ENCODE measurements at places on chromosomes 7 and 10. TPM values are rescaled to one million over a fixed set of nuclear protein-coding genes. Genes with fewer than 3 reads are reported as not detected.

Gene NKX2-3
- not detected for total RNA-seq

Gene KCNH2
- 1.6 TPM for total RNA-seq

Gene NEUROD6
- not detected for total RNA-seq

DNA sequence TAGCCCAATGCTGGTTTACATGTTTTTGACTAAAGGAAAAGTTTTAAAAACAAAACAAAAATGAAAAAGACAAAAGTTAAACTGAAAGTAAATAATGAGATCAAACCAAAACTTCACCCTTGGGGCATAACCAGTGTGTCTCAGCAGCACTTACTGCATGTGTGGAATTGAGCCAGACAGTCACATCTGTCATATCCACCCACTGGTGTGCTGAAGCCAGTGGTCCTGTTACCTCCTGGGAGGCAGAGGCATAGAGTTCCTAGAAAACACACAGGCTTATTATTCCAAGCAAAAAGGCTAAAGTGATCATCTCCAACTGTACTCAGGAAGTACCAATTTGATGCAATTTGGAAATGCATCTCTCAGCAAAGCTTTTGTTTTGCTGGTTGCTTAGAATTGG is 40.4 kb downstream of the ASAH2 start:
- DNase-seq: no peak

DNA sequence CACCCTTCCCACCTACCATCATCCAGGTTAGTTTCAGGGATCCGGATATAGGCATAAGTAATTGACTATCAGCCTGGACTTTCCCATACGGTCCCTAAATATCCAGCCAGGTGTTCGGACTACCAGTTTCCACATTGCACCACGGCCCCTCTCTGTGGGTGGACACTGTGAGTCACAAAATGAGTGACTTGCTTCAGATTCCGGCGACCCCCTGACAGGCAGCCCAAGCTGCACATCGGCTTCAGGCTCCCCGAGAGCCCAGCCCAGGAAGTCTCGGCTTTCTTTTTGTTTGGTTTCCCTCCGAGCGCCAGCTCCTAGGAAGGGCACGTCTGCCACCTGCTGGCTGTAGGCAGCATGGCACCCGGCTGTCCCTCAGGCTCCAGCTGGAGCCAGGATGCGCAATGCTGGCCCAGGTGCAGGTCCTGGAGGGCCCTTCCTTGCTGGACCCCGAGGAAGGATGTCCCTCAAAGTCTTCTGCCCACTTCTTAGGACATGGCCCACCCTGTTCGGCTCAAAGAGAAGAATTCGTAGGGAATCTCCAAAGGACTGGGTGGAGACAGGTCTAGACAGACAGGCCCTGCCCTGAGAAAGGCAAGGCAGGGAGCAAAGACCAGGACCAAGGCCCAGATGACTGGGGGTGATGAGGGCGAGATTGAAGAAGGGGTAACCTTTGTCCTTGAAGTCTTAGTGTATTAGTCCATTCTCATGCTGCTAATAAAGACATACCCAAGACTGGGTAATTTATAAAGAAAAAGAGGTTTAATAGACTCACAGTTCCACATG is 10.6 kb downstream of the HABP2 start:
- peak; percentile 29 for DNase-seq

- DNase-seq: no peak
Measured at GRCh38 chr10:126062131-126063032, 166.0 kb downstream of the FANK1 start.

- DNase-seq: no peak
Measured at GRCh38 chr7:92725161-92725925, 111.0 kb downstream of the CDK6 start.

DNA sequence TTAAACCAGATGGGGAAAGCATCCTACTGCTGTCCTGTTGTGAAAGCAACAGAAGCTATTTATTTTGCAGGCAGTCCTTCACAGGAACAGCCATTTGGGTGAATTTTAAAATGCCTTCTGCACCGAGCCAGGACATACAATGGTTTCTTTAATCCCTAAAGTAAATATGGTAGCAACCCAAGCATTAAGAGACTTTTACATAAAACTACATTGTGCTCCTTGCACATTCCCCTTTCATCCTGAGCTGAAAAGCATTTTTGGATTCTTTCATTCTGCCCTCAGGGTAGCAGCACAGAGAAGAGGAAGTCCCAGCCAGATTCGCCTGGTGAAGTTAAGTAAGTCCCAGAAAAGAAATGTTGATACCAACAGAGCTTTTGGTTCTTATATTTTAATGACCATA is 84.0 kb upstream of the FAM3C start:
- no peak for DNase-seq

DNA sequence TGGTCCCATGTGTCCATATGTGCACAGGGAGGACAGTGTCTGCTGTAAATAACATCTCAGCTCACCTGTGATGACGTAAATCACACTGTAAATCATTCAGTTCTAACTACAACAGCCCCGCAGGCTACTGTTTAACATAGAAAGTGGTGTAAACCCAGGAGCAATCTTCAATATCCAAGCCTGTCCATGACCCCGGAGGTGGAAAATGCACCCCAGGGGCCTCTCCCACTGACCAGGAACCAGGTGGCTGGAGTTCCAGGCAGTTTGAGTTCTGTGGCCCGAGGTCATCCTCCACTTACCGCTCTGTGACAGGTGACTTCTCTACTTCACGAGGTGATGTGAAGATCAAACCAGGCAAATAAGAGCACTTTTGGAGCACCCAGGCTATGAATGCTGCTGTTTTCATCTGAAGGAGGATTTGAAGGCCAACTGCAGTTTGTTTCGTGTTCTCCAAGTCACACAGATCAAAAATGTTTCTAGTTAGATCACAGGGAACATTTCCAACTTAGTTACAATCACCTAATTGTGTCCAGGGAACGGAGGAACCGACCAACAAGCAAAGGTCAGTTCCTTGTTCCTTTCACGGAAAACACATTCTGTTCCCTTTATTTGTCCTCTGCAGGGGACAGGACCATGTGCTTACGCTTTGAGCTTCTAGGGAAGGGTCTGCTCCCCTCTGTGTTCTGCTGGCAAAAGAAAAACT is 131.8 kb downstream of the WDR37 start:
- DNase-seq: no peak

DNA sequence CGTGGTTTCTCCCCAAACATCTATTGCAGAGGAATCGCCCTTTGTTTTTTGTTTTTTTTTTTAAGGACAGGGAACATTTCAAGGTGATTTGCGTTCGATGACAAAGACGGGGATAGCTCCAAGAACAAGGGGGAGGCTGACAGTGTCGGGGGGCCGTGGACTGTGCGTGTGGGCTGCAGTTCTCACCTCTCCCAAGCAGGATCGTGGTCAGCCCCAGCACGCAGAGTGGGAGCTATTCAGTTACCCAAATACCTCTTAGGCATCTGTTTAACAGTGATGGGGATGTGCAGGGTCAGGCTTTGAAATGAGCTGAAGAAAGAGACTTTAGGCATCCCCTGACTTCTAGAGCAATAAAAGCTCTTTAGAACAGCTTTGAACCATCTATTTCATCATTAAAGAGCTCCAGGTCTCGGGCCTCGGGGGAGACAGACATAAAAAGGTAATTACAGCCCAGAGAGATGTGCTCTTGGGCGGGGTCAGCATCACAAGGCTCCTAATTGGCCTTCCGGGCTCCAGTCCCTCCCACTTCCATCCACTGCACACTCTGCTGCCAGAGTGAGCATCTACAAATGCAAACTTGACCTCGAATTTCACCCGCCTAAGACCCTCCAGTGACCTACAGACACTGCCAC is 97.3 kb downstream of the MYL10 start:
- no peak for DNase-seq
